ENCODE measurements at places on chromosomes 1 and 21. TPM values are rescaled to one million over a fixed set of nuclear protein-coding genes. Genes with fewer than 3 reads are reported as not detected.

Gene RGS1
- polyA plus RNA-seq: not detected

Gene S1PR1
- 11.5 TPM for polyA plus RNA-seq

Gene GNG4
- polyA plus RNA-seq: 0.25 TPM

Gene PCAT6
- 2.4 TPM for polyA plus RNA-seq

Gene HUNK
- 0.01 TPM for polyA plus RNA-seq
